Epithelial cell of prostate (primary cell): ENCODE measurements at places on chromosomes 3 and 15.

GRCh38 chr3:116302087-116302747 lies 143.1 kb downstream of the LSAMP start:
- DNase-seq, result no peak

DNA sequence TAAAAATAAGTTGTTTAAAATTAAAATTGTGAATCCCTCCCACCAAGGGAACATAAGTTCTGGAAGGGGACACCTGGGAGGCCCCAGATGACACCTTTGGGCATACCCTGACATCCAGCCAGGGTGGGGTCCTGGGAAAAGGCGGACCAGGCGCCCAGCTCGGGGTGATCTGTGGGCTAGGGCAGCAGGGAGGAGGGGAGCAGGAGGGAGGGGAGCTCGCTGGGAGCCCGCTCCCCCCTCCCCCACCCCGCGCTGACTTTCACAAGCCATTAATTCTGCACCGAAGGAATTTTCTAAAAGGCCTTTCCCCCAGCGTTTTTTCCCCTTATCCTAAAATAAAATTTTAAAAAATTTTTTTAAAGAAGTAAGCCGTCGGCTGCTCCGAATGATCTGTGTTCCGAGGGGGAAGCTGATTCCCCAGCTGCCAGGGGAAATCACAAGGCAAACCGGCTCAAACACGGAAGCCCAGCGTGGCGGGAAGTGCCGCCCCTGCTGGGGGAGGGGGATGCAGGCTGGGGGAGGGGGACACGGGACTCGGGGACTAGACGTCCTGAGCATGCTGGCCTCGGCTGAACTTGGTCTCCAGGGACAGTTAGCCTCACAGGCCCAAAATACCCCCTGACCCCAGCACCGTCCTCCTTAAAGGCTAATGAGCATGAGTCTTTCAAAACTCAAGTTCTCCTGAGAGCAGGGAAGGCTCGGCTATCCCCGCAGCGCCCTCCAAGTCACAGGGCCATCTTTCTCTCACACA lies 13.9 kb downstream of the PLXND1 start:
- no peak for DNase-seq

DNA sequence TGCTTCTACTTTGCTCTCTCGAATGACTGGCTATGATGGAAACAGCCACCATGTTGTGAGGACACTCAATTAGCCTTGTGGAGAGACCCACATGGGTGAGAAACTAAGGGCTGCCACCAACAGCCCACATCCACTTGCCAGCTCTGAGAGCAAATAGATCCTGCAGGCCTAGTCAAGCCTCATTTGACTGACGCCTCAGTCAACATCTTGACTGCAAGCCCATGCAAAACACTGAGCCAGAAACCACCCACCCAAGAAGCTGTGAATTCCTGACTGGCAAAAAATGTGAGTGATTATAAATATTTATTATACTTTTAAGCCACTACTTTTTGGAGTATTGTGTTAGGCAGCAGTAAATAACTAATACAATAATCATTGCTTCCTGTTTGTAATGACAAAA lies 58.4 kb downstream of the NOX5 start:
- DNase-seq, result no peak

- DNase-seq, result no peak
Measured at GRCh38 chr3:151579571-151580270, 118.9 kb upstream of the IGSF10 start.

DNA sequence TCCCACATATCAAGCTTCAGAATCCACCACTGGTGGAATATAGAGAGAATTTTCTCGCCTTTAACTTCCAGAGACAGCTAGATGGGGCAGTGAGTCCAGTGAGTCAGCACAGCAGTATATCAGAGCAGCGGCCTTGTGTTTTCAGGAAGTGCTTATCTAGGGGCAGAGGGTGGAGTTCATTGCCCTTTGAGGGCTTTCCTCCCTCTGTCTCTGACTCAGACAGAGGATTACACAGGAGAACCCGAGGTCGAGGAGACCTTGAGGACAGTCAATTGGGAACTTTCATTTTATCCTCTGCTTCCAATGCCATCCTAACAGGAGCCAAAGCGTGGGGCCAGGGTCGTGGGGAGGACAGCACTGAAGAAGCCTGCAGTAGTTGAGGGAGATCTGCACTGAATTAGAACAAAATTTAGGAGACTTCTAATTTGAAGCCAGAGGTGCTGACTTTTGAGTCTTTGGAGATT lies 109.6 kb upstream of the UMPS start:
- no peak for DNase-seq

DNA sequence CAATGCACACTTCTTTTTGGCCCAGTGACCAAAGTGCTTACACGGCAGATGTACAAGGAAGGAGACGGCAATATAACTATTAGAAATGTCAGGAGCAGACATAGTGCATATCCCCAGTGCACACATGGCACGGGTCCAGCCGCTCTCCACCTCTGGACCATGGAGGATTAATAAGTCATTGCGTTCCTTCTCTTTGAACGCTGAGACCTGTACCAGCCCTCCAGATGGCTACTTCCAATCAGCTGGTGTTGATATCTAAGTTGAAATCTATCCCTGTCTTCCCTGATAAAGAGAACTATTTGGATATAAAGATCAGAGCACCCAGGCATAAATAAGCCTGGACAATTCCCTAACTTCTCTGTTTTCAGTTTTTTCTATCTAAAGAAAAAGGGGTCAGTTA lies 212.5 kb downstream of the CADPS start:
- no peak for DNase-seq

- no peak for DNase-seq
Measured at GRCh38 chr15:59931646-59932261, 72.4 kb upstream of the FOXB1 start.

- no peak for DNase-seq
Measured at GRCh38 chr15:100926258-100926657, 7.1 kb downstream of the LRRK1 start.

GRCh38 chr3:8345398-8345797 lies 156.2 kb upstream of the LMCD1 start:
- DNase-seq, result no peak

DNA sequence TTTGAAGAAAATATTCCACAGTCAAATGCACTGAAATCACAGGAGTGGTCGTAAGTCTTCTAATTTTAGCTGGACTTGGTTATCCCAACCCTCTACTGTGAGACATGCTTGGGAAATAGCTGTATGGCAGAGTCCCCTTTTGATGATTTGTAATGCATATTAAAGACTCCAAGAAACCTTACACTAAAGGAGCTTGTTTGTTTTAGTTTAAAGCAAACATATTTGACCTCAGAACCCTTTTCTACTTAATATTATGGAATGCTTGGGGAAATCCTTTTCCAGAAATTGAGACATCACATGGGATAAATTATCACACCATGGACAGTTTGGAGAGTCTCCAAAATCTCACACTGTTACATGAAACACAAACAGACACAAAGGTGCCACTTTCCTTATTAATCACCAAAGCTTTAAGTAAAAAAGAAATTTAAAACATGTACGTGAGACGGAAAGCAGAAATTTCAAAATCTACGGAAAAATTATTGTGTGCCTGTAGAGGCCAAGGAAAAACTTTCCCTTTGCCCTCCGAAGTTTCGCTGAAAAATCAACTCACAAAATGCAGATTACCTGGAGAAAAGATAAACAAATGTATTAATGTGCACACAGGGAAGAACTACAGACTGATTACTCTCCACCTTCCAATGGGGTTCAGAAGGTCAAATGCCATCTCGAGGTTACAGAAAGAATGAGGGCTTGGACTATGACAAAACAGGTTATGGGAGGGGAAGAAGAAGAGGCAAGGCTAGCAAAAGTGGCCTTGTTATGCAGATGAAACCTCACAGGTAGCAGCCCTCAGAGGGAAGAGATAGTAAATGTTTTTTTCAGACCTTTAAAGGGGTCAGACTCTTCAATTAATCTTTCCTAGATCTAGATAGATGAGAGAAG lies 7.0 kb upstream of the CPB1 start:
- no peak for DNase-seq

DNA sequence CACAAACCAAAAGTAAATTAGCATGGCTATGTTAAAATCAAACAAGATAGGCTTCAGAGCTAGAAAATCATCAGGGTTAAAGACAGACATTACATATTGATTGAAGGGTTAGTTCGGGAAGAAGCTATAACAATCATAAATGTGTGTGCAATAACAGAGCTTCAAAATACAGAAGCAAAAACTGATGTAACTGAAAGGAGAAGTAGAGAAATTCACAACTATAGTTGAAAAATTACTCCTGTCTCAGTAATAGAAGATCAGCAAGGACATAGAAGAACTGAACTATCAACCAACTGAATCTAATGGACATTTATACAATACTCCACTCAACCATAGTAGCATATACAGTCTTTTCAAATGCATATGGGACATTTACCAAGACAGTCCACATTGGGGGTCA lies 59.4 kb downstream of the MCTP2 start:
- no peak for DNase-seq

- no peak for DNase-seq
Measured at GRCh38 chr3:11168881-11169805, 14.8 kb downstream of the HRH1 start.

- no peak for DNase-seq
Measured at GRCh38 chr15:45457641-45458539, 64.7 kb downstream of the SLC30A4 start.

DNA sequence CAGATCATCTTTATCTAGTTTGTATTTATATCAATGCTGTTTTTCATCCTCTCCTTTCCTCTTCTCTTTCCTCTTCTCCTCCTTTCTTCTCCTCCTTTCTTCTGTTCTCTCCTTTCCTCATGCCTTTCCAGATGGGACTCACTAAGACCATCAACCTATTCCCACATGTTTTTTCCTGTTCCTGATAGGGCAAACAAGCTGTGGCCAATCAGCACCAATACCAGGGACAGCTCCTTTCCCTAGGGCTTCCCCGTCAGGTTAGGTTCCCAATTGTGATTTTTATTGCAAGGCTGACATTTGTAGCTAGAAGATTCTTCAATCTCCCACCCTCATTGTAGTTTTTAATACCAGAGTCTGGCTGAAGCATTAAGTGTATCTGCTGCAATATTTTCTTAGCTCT lies 76.3 kb upstream of the COL8A1 start:
- no peak for DNase-seq

- no peak for DNase-seq
Measured at GRCh38 chr3:350871-351371, 154.4 kb downstream of the CHL1 start.

GRCh38 chr3:143726727-143727126 lies 121.5 kb downstream of the SLC9A9 start:
- DNase-seq, result no peak

DNA sequence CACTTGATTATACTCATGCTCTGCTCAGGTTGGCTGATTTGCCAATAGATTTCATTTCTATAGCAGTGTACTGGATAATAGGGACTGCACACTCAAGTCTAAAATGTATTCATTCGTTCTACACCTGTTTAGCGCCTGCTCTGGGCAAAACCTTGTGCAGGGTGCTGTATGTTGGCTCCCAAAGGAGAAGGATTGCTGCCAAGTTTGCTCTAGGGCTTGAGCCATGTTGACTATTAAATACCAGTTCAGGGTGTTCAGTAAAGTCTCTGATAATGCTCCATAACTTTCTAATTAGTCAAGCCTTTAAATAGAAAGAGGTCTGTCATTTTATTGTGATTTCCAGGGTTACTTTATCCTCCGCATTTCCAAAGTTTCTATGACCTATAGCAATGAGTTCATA lies 470.2 kb downstream of the MAGI1 start:
- no peak for DNase-seq

DNA sequence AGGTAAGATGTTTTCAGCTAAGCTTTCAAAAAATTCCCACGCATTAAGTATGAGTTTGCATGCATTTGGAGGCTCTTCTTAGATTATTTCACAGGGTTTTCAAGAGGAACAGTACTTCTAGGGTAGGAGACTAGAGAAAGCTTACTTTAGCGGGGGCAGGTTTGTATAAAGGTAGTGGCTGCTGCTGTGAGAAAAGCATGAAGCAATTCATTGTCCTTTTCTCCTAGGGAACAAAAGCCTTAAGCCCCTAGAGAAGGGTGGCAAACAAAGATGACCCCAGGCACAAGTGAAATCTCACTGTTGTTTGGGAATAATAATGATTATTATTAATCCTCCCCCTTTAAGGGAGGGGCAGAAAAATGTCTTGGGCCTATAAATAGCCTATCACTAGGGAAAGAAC lies 310.7 kb downstream of the DIPK2A start:
- DNase-seq, result no peak

GRCh38 chr3:67998281-67998680 lies 343.9 kb upstream of the SUCLG2 start:
- no peak for DNase-seq

DNA sequence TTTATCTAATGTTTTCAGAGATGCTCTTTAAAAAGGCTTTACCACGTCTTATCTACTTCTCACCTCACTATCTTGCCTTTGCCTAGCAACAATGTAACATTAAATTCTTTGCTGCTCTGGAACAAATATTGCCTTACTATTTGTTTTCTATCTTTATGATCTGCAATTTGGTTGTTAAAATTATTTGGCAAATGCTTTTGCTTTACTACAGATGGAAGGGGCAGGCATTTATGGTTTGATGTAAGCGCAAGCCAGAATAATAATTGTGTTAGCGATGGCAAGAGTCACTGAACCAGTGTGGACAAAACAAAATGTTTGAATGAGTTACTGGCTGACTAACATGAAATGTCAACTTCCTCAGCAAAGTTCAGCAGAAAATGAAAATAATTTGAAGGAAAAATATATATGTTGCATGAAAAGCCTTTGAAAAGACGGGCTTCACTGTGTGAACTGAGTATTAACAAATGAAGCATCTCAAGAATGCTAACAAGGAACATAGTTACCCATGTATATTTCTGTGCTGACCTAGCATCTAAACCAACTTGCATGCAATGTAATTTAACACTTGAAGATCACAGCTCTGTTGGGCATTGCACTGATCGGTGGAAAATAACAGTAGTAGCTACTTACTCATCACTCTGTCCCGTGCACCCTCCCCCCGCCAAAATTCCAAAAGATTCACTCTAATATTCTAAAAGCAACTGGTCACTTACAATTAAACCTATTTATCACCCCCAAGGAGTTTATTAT lies 454.0 kb upstream of the ARHGEF26 start:
- no peak for DNase-seq

DNA sequence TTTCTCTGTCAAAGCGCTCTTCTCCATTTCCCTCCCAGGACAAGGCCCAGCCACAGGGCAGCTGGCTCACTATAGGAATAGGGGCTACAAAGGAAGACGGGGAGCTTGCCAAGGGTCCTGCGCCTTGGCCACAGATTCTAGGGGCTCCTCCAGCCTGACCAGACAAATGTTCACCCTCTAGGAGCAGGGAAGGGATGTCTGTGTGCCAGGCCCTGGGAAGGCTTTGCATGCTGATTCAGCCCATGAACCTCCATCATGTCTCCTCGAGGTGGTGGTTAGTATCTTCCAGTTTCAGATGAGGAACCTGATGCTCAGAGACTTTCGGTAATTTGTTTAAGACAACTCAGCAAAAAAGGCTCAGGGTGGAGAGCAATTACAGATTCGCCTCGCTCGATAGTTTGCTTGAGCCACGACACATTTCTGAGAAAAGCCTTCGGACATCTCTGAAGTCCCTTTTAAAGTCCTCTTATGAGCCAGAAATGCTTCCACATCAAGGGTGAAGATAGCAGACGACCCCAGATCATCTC lies 110.0 kb downstream of the XXYLT1 start:
- no peak for DNase-seq

GRCh38 chr3:42159147-42159546 lies 68.0 kb downstream of the TRAK1 start:
- no peak for DNase-seq

GRCh38 chr15:64687688-64688087 lies 87.7 kb downstream of the RBPMS2 start:
- DNase-seq, result no peak

GRCh38 chr3:101898752-101899169 lies 49.4 kb downstream of the NFKBIZ start:
- no peak for DNase-seq

GRCh38 chr3:165852191-165852590 lies 15.0 kb upstream of the BCHE start:
- DNase-seq, result no peak
